WTC11 (cell line): ENCODE measurements at places on chromosomes 4 and X.

GRCh38 chr4:153987291-153987690 is 198.4 kb upstream of the SFRP2 start:
- H3K27ac ChIP-seq: no peak overlapping the region
- H3K36me3 ChIP-seq: peaks cover 10% of the 10 kb centered on the region; the same call in 1 of the 2 replicates
- no peaks in the 10 kb centered on the region for H3K27me3 ChIP-seq

- H3K27ac ChIP-seq: no peak overlapping the region
- H3K4me3 ChIP-seq: no peak overlapping the region
- H3K4me1 ChIP-seq: peaks cover 14% of the 10 kb centered on the region; the same call in 1 of the 2 replicates
- no peak for DNase-seq
- no peaks in the 10 kb centered on the region for H3K27me3 ChIP-seq
- no peaks in the 10 kb centered on the region for H3K36me3 ChIP-seq
Measured at GRCh38 chr4:101200561-101200960, 146.8 kb downstream of the PPP3CA start.

- no peaks in the 10 kb centered on the region for H3K27me3 ChIP-seq
- H3K27ac ChIP-seq: no peak overlapping the region
- H3K4me1 ChIP-seq: peaks cover 37% of the 10 kb centered on the region
Measured at GRCh38 chr4:17112292-17112659, 213.8 kb upstream of the LDB2 start.

DNA sequence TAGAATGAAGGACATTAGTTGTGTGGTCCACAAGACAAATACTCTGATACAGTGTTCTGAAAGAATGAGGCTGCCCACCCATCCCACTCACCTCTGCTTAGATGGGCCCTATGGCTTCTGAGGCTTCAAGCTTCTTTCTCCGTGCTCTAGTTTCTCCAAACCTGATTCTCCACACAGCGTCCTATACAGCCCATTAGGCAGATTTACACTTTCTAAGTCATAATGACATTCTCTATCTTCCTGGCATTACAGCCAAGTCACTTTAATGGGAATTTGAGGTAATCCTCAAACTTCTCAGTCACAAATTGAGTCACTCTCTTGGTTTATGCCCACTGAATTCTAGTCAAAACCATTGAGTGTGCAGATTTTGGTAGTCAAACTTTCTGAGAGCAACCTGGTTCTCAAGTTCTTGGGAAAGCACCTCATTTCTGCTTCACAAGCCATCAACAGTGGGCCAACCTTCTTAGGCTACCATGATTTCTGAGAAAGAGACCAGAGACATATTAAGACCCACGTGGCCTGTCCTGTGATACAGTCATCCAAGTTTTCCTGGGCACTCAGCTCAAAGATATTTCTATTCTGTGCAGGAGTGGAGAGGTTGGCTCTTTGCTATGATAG is 6.2 kb upstream of the SETD7 start:
- DNase-seq: no peak

GRCh38 chr4:3466691-3467600 is 3.8 kb downstream of the DOK7 start:
- H3K27me3 ChIP-seq: peaks cover 42% of the 10 kb centered on the region
- H3K36me3 ChIP-seq: no peaks in the 10 kb centered on the region
- no peak for DNase-seq
- H3K4me1 ChIP-seq: no peaks in the 10 kb centered on the region

- DNase-seq: no peak
- no peak overlapping the region for H3K4me3 ChIP-seq
- peaks cover 8% of the 10 kb centered on the region; the same call in 1 of the 2 replicates for H3K36me3 ChIP-seq
- no peaks in the 10 kb centered on the region for H3K4me1 ChIP-seq
- no peak overlapping the region for H3K27ac ChIP-seq
Measured at GRCh38 chr4:154822775-154823174, 41.7 kb downstream of the RBM46 start.

DNA sequence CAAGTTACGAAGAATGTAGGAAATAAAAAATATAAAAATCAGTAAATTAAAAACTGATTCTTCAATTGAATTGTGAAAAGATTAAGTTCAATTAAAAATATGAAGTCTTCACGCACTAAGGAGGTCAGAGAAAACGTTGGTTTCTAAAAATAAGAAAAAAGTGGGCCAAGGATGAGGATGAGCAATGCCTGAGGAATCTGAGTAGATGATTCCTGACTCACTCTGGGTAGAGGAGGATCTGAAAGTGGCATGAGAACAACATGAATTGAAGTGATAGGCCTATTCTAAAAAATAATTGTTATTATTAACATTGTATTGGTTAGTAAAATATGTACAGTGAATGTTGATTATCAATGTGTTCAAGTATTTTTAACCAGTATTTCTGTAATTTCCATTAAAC is 444.2 kb downstream of the GRIA2 start:
- H3K4me1 ChIP-seq: peaks cover 7% of the 10 kb centered on the region
- H3K27me3 ChIP-seq: no peaks in the 10 kb centered on the region
- no peak overlapping the region for H3K4me3 ChIP-seq
- no peaks in the 10 kb centered on the region for H3K36me3 ChIP-seq

DNA sequence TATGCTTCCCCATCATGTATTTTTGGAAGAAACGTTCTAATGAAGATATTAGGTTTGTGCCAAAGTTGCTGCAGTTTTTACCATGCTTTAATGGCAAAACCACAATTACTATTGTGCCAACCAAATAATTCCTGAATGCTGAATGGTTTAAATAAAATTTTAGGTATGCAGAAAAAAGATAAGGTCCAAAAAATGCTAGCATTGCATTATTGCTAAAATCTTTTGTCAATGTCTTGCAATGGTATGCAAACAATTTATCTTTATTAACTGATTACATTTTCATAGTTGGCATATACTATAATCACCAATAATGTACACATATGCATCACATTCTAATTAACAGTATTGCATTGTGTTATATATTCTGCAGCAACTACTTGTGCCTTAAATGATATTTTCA is 1657.4 kb upstream of the IGFBP7 start:
- no peaks in the 10 kb centered on the region for H3K36me3 ChIP-seq
- no peak overlapping the region for H3K4me3 ChIP-seq
- H3K27me3 ChIP-seq: no peaks in the 10 kb centered on the region
- H3K4me1 ChIP-seq: peaks cover 9% of the 10 kb centered on the region

DNA sequence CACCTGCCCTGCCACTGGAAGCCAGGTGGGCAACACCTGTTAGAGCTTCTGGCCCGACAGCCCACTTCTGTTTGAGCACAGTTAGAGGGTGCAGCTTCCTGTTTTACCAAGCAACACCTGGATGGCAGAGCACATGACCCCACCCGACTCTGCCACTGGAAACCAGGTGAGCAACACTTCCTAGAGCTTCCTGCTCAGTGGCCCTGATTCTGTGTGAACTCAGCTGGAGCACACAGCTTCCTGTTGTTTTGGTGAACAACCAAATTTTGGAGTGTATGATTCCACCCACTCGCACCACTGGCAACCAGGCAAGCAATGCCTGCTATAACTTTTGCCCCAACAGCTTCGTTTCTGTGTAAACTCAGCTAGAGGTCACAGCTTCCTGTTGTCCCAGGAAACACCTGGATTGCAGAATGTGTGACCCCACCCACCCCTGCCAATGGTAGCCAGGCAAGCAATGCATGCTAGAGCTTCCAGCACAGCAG is 163.8 kb upstream of the KLF8 start:
- DNase-seq: no peak
- no peaks in the 10 kb centered on the region for H3K27me3 ChIP-seq
- peaks cover 5% of the 10 kb centered on the region; the same call in 1 of the 2 replicates for H3K36me3 ChIP-seq
- no peak overlapping the region for H3K27ac ChIP-seq

- peak overlapping the region; percentile 76 for H3K27ac ChIP-seq
- no peak overlapping the region for H3K4me3 ChIP-seq
- peaks cover 33% of the 10 kb centered on the region for H3K4me1 ChIP-seq
- no peaks in the 10 kb centered on the region for H3K27me3 ChIP-seq
Measured at GRCh38 chrX:134803551-134804183, 145.4 kb upstream of the PLAC1 start.

GRCh38 chrX:116318672-116319071 is 117.7 kb upstream of the SLC6A14 start:
- no peak for DNase-seq
- H3K27ac ChIP-seq: no peak overlapping the region
- H3K27me3 ChIP-seq: no peaks in the 10 kb centered on the region
- peaks cover 9% of the 10 kb centered on the region; the same call in 1 of the 2 replicates for H3K4me1 ChIP-seq
- no peaks in the 10 kb centered on the region for H3K36me3 ChIP-seq
- no peak overlapping the region for H3K4me3 ChIP-seq

GRCh38 chr4:675036-675882 is 917 bp downstream of the MYL5 start:
- peaks cover 8% of the 10 kb centered on the region for H3K4me1 ChIP-seq
- peaks cover 24% of the 10 kb centered on the region for H3K36me3 ChIP-seq
- peaks cover 3% of the 10 kb centered on the region for H3K27me3 ChIP-seq
- peak overlapping the region; percentile 86 for H3K4me3 ChIP-seq
- H3K27ac ChIP-seq: no peak overlapping the region
- no peak for DNase-seq

DNA sequence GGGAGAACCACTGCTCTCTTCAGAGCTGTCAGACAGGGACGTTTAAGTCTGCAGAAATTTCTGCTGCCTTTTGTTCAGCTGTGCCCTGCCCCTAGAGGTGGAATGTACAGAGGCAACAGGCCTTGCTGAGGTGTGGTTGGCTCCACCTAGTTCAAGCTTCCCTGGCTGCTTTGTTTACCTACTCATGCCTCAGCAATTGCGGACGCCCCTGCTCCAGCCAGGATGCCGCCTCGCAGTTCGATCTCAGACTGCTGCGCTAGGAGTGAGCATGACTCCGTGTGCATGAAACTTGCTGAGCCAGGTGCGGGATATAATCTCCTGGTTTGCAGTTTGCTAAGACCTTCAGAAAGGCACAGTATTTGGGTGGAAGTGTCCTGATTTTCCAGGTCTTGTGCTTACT is 70.9 kb downstream of the MAGEB5 start:
- peaks cover 11% of the 10 kb centered on the region for H3K36me3 ChIP-seq
- H3K27me3 ChIP-seq: no peaks in the 10 kb centered on the region
- no peak overlapping the region for H3K27ac ChIP-seq
- DNase-seq: no peak
- no peak overlapping the region for H3K4me3 ChIP-seq

GRCh38 chr4:8314691-8315255 is 45.2 kb downstream of the HTRA3 start:
- peaks cover 18% of the 10 kb centered on the region for H3K4me1 ChIP-seq
- no peaks in the 10 kb centered on the region for H3K36me3 ChIP-seq
- peaks cover 3% of the 10 kb centered on the region; the same call in 1 of the 2 replicates for H3K27me3 ChIP-seq
- no peak overlapping the region for H3K27ac ChIP-seq
- no peak for DNase-seq

- no peak for DNase-seq
- H3K36me3 ChIP-seq: peaks cover 38% of the 10 kb centered on the region
Measured at GRCh38 chr4:87865288-87865687, 32.5 kb downstream of the MEPE start.

GRCh38 chr4:84258905-84259830 is 239.9 kb downstream of the NKX6-1 start:
- no peaks in the 10 kb centered on the region for H3K27me3 ChIP-seq
- peaks cover 10% of the 10 kb centered on the region; the same call in 1 of the 2 replicates for H3K36me3 ChIP-seq
- no peak for DNase-seq
- no peak overlapping the region for H3K4me3 ChIP-seq

- DNase-seq: peak; percentile 84
- H3K4me1 ChIP-seq: peaks cover 27% of the 10 kb centered on the region
- 0 out of 2 replicates have a peak, but pooled peaks cover 3% of the 10 kb centered on the region for H3K27me3 ChIP-seq
Measured at GRCh38 chrX:51332188-51332942, at the start of gene NUDT10. Gene NUDT10, plus strand, starts transcription at chrX:51332822. Its CDS starts 144 bp downstream, at chrX:51332966.

DNA sequence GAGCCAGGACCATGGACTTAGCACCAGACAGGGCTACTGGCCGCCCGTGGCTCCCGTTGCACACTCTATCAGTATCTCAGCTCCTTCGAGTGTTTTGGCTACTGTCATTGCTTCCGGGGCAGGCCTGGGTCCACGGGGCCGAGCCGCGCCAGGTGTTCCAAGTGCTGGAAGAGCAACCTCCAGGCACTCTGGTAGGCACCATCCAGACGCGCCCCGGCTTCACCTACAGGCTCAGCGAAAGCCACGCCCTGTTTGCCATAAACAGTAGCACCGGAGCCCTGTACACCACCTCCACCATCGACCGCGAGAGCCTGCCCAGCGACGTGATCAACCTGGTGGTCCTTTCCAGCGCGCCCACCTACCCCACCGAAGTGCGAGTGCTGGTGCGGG is 1.6 kb downstream of the FAT4 start:
- peak overlapping the region; percentile 88 for H3K4me3 ChIP-seq
- no peak overlapping the region for H3K27ac ChIP-seq
- H3K4me1 ChIP-seq: peaks cover 44% of the 10 kb centered on the region
- peak; percentile 52 for DNase-seq
- peaks cover 20% of the 10 kb centered on the region for H3K36me3 ChIP-seq
- peaks cover 34% of the 10 kb centered on the region for H3K27me3 ChIP-seq
